ENCODE measurements at places on chromosomes 4 and X. TPM values are rescaled to one million over a fixed set of nuclear protein-coding genes. Genes with fewer than 3 reads are reported as not detected.

KCTD8 gene
- 0.22 TPM for total RNA-seq

L1CAM gene
- 0.27 TPM for total RNA-seq

EXOC1L gene
- not detected for total RNA-seq

SSX2B gene
- not detected for total RNA-seq

PRICKLE3 gene
- total RNA-seq = 4.8 TPM

MAML3 gene
- total RNA-seq = 19.3 TPM

DGKK gene
- not detected for total RNA-seq

TKTL2 gene
- not detected for total RNA-seq

CLDN2 gene
- total RNA-seq = not detected

MAGEA11 gene
- not detected for total RNA-seq

RASL11B gene
- not detected for total RNA-seq

BMP2K gene
- total RNA-seq = 85.5 TPM

GLRA2 gene
- total RNA-seq = not detected

USP17L19 gene
- not detected for total RNA-seq

SSR4 gene
- 133 TPM for total RNA-seq

CPE gene
- 2.1 TPM for total RNA-seq

TMSB15A gene
- 6.0 TPM for total RNA-seq

MXRA5 gene
- under 0.01 TPM for total RNA-seq

KLB gene
- under 0.01 TPM for total RNA-seq
